Mesothelial cell of epicardium (in vitro differentiated cells): ENCODE measurements at places on chromosomes 4 and X. TPM values are rescaled to one million over a fixed set of nuclear protein-coding genes. Genes with fewer than 3 reads are reported as not detected.

DNA sequence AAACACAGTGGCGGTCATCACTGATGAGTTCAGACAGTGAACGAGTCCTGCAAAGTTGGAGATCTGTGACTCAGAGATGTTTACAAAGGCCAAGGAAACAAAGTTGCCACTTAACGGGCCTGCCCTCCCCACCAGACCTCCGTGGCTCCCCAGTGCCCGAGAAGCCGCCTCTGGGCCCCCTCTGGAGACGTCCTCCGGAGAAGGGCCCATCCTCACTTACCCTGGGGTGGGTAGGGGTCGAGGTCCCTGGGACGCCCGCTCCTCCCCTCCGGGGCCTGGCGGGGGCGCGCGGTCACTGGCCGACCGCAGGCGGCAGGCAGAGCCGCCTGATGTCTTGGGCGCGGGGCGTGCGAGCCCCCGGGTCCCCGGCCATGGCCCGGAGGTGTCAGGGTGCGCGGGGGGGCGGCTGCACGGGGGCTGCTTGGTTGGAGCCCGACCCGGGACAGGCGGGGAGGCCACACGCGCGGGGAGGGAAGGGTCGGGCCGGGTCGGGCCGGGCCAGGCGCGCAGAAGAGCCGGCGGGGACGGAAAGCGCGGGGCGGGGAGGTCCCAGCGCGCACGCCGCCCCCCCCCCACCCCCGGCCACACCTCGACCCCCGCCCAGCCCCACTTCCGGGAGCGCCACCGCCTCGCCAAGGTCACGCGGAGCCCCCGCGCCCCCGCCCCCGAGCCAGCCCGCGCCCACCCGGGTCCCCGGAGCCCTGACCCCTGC lies 529 bp downstream of the DHRSX start:
- H3K4me1 ChIP-seq: peaks cover 35% of the 10 kb centered on the region
- no peaks in the 10 kb centered on the region for H3K36me3 ChIP-seq
- no peaks in the 10 kb centered on the region for H3K27me3 ChIP-seq
- H3K27ac ChIP-seq: peak overlapping the region; percentile 87
- peak overlapping the region; percentile 76 for H3K4me3 ChIP-seq
- no peak for DNase-seq

Gene DKK2
- total RNA-seq: 23.5 to 26.3 TPM (median 25.3 TPM) in 3 replicates

DNA sequence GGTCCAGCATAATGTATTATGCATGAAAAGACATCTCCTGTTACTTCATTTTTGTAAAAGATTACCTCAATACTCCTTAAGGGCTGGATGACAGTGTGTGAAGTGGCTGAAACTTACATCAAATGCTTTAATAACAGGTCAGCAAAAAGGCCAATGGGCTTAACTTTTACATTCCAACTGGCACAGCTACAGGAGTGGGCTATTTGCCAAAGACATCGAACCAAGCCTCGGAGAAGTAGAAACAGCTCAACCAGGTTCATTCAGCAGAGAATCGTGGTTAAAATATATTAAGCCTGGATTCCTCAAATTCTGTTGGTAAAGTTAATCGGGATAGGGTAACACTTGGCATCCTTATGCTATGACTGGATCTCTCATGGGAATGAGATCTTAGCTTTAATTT lies 639.7 kb downstream of the TRIML1 start:
- peaks cover 3% of the 10 kb centered on the region for H3K4me1 ChIP-seq
- H3K36me3 ChIP-seq: no peaks in the 10 kb centered on the region
- H3K27ac ChIP-seq: no peak overlapping the region
- DNase-seq: no peak
- H3K27me3 ChIP-seq: no peaks in the 10 kb centered on the region

- no peaks in the 10 kb centered on the region for H3K27me3 ChIP-seq
- peaks cover 1% of the 10 kb centered on the region for H3K36me3 ChIP-seq
- H3K27ac ChIP-seq: no peak overlapping the region
- DNase-seq: no peak
- H3K4me1 ChIP-seq: no peaks in the 10 kb centered on the region
- H3K4me3 ChIP-seq: no peak overlapping the region
Observed at GRCh38 chr4:148092316-148093014, 349.7 kb downstream of the NR3C2 start.

DNA sequence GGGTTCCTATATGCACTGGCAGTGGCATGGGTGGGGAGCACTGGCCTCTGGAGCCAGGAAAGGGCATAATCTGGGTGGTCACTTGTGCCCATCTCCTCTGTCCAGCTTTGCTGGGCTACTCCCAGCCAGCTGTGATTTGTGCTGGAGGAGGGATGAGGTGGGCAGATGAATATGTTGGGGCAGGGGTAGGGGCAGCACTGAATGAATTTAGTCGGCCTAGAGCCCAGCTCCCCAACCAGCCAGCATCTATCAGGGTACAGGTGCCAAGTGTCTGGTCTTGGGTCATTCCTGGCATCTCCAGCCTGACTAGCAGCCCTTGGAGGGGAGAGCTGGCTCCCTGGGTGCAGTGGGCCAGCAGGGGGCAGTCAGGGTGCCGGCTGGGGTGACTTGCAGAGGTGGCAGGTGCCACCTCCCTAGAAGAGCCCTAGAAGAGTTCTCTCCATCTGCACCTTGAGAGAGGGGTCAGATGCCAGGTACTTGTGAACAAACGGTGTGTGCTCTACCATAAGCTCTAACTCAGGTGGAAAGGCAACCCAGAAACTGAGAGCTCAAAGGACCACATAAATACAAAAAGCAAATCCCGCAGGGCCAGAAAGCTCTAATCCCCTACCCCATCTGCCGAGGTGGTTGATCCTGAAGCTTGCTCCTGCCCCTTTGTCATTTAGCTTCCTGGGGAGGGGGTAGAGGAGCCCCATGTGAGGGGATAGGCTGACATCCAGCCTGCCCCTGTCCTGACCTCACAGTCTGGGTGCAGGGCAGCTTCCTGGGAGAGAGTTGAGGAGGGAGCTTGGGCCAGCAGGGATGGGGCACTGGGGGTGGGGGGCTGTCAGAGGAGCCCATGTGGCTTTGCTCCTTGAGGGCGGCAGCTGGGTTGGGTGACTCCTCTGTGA lies 2.2 kb downstream of the SORCS2 start:
- H3K4me3 ChIP-seq: peak overlapping the region; percentile 67
- no peak overlapping the region for H3K27ac ChIP-seq
- no peaks in the 10 kb centered on the region for H3K36me3 ChIP-seq
- H3K27me3 ChIP-seq: peaks cover 59% of the 10 kb centered on the region
